ENCODE measurements at places on chromosomes 12 and 14.

DNA sequence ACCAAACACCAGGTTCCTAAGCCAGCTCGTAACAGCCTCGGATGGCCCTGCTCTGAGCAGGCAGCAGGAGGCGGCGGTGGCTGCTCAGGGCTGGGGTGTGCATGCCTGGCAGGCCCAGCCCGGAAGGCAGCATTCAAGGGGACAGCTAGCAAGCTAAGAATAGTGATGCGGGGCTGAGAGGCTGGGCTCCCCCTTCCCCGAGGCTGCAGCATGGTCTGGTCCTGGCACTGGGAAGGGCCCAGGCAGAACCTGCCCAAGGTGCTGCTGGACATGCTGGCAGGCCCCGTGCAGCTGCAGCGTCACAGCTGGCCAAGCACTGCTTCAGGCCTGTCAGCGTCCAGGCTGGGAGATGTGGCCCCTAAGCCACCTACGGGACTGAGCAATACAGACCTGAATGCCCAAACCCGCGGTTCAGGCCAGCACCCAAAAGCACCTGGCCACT, 26.4 kb upstream of the NUDT14 start:
- no peak for DNase-seq

DNA sequence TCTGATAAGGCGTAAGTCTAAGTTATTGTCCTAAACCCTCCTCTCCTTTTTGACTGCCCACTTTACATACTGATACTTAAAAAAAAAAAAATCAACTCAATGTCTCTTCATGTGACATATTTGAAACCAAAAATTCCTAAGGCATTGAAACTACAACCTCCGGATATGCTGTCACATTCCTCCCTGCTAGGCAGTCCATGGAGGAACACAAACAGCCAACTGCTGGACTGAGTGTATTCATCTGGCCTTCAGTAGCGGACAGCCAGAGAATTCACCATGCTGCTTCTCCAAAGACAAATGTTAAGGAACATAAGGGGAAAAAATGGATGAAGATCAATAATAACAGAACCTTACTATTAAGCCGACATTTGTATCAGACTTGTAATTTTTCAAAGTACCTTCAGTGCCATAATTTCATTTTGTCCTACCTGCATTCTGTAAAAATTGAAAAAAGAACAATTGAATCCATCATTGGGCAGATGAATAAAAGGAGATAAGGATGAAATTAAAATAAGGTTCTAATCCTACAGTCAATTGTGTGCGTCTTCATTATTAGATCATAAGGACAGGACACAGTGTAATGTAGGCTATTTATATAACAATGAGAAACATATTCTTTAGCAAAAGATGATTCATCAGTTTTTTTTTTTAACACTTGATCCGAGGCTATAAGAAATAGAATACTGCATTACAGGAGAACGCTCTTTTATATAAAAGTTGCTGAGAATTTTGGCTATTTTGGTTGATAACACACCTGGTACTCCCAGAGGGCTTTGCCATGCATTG, 12.2 kb downstream of the RERG start:
- no peak for DNase-seq

DNA sequence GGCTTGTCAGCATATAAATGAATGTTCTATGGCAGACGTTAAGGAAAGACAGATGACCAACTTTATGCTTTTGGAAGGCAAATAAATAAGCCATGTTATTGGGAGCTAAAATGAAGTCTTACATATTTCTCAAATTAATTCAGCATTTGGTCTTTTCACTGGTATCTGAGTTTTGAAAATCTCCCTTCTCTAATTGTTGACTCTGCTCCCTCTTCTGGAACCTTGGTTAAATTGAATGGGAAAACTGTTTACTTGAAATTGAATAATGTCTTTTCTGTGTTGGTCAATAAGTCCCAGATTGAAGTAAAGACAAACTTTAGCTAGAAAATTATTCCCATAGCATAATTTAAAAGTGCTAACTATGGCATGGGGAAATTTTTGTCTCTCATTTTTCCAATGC, 38.7 kb downstream of the LGR5 start:
- DNase-seq, result no peak

GRCh38 chr12:45279931-45280830, 64.3 kb downstream of the ANO6 start:
- no peak for DNase-seq

DNA sequence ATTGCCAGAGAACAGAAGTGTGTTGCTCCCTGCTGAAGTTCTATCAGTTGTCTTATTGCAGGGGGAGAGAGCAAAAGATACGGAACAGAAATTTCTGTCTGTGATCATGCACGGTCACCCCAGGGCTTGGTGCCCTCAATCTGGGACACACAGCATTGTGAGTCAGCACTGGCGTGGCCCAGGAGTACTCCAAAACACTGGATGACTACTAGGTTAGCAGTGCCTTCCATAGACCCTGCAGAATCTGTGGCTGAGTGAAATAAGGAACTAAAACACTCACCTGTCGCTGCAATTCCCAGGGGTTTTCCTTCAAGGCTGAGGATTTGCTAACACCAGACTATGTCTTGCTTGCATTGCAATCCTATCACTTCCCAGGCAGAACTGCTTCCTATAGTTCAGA, 165.5 kb downstream of the ANO6 start:
- DNase-seq, result no peak

GRCh38 chr12:38890102-38890855, 15.1 kb downstream of the CPNE8 start:
- DNase-seq, result no peak

- no peak for DNase-seq
Measured at GRCh38 chr14:65637780-65638179, 225.2 kb downstream of the FUT8 start.

DNA sequence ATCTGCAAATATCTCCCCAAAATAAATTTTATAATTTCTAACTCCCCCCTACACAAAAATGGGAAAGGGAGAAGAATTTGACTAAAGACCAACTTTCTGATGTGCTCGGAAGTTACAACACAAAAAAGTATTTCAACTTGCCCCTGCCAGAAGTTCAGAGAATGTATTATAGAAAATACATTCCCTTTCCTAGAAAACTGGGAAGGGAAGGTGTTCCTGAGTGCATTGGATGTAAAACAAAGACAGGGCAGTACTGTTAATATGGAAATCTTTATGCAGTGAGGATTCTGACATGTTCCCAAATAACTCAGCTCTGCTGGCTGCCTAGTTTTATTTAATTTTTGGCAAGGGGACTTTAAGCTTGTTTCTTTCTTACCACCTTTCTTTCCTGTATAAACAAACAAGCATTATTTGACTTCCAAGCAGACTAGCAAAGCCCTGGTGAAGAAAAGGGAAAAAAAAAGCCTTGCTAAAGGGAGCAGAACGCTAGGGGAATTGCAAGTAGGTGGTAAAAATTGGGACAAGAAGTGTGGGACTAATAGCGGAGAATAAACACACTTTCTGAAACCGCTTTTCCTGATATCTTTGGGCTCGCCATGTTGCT, 124.1 kb downstream of the STXBP6 start:
- DNase-seq, result no peak

- no peak for DNase-seq
Measured at GRCh38 chr14:100765296-100765695, 38.6 kb downstream of the DLK1 start.

DNA sequence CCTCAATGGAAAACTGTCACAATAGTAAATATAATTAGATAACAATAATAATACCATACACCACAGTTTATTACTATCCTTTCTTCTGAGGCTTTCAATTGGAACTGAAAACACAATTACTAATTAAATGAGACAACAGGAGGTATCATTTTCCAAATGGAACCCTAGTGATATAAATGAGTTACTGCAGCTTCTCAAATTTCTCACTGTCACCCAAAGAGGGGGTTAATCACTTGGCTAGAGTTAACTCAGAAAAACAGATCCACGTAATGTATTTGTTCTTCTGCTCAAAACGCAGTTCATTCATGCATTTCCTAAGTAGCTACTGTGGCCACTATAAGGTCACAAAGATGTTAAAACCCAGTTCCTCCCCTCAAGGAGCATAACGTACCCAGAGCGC, 120.9 kb upstream of the FOXN3 start:
- DNase-seq, result no peak

GRCh38 chr14:57246933-57247657, 21.6 kb downstream of the EXOC5 start:
- no peak for DNase-seq

DNA sequence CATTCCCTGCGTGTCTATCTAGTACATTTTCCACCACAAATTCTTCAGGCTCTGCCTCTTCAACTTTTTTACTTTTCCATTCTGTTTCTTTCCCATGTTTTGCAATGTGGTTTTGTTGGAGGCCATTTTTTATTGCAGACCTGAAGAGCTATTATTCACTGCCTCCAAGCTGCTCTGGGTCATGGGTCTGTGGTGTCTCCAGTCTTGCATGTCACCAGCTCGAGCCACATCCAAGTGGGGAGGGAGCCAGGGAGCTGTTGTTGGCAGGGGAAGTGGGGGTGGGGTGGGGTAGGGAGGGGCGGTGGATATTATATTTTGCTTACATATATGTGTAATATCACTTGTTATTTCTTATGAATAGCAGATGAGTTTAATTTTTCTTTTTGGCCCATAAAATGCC, 69.1 kb downstream of the VEZT start:
- DNase-seq, result no peak

- no peak for DNase-seq
Measured at GRCh38 chr12:71684081-71684480, 1.8 kb upstream of the TMEM19 start.

- DNase-seq, result no peak
Measured at GRCh38 chr12:73221836-73222235, 949.7 kb downstream of the TRHDE start.

- no peak for DNase-seq
Measured at GRCh38 chr12:89765959-89766824, 57.6 kb upstream of the ATP2B1 start.

GRCh38 chr12:124874988-124875802, 11.5 kb upstream of the SCARB1 start:
- DNase-seq, result no peak

DNA sequence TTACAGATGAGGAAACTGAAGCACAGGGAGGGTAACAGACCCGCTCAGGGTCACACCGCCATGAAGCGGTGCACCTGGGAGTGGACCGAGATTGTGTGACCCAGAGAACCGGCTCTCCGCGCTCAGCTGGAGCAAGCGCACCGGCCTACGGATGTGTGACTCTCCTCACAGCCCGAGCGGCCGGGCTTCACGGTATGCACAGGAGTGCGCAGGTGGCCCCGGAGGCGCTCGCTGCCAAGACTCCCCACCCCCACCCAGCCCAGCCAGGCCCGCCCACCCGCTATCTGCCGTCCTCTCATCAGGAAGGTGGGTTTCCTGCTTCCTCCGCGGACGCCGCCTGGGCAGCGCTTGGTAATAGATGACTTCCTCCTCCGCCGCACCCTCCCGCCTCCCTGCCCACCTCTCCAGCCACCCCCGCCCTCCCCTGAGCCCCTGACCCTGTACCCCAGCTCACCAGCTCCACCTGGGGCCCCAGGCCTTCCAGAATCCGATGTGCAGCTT, 110.7 kb downstream of the NCOR2 start:
- DNase-seq, result no peak

GRCh38 chr12:122872815-122873361, 23.0 kb downstream of the VPS37B start:
- DNase-seq, result no peak

DNA sequence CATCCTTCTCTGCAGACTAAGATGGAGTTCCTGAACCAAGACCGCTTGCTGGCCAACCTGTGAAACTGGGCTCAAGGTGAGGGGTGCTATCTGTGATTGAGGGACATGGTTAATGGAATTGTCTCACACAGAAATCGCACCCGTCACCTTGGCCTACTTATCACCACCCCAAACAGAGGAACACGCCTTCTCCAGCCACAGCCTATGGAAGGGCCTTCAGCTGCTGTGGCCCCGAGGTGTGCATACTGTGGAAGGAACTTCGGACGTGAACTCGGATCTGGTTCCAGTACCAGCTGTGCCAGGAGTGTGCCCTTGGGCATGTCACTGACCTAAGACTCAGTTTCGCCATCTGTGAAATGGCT, 44.4 kb downstream of the EVL start:
- no peak for DNase-seq

- peak; percentile 10 for DNase-seq
Measured at GRCh38 chr12:124236625-124237031, 58.3 kb upstream of the RFLNA start.

DNA sequence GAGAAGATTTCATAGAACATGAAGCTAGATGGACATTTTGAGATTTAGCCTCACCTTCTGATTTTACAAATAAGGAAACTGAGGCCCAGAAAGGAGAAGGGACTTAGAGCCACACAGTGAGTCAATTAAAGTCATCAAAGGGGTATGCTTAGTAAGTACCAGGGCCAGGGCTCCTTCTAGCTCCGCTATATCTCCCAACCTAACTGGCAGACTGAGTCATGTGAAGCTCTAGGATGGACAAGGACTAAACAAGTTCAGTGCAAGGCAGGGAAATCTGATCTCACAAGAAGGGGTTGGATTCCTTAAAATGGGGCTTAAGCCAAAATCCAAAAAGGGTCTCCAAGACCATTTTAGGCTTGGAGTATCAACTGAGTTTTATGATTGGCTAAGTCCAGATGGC, 215.8 kb downstream of the PHLDA1 start:
- no peak for DNase-seq

- no peak for DNase-seq
Measured at GRCh38 chr14:49405291-49405690, 180.9 kb downstream of the RPS29 start.

DNA sequence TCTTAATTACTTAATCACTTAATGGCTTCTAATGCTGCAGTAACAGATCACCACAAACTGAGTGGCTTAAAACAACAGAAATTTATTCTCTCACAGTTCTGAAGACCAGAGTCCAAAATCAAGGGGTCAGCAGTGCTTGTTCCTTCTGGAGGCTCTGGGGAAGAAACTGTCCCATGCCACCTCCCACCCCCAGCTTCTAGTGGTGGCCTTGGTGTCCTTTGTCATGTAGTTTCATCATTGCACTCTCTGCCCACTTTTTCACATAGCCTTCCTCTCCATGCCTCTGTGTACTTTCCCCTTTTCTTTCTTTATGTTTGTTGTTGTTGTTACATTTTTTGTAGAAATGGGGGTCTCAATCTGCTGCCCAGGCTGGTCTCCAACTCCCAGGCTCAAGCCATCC, 16.1 kb upstream of the UBC start:
- DNase-seq, result no peak

GRCh38 chr12:120903412-120904196, 554 bp downstream of the SPPL3 start:
- DNase-seq, result no peak

DNA sequence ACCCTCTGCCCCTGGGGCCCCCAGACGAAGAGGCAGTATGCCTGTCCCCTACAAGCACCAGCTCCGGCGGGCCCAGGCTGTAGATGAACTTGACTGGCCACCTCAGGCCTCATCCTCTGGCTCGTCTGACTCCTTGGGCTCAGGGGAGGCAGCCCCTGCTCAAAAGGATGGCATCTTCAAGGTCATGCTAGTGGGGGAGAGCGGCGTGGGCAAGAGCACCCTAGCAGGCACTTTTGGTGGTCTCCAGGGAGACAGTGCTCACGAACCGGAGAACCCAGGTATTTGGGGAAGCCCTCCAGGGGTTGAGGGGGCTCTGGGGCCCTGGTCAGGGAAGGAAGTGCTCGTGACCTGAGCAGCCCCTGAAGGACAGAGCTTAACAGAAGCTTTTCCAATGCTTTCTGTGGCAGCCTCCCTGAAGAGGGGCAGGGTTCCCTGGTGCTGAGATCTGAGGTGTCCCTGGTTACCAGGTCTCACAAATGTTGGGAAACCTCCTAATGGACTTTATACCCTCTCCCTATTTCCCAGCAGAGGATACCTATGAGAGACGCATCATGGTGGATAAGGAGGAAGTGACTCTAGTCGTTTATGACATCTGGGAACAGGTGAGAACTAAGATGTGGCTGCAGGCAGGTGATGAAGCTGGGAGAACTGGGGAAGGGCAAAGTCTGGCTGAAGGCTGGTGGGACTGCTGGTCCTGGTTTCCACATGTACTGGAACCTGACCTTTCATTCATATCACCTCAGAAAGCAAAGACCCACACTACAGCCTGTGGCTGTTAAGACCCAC, 1.9 kb downstream of the REM2 start:
- no peak for DNase-seq
